AG09309 (cell line): ENCODE measurements at places on chromosomes 12 and 14.

DNA sequence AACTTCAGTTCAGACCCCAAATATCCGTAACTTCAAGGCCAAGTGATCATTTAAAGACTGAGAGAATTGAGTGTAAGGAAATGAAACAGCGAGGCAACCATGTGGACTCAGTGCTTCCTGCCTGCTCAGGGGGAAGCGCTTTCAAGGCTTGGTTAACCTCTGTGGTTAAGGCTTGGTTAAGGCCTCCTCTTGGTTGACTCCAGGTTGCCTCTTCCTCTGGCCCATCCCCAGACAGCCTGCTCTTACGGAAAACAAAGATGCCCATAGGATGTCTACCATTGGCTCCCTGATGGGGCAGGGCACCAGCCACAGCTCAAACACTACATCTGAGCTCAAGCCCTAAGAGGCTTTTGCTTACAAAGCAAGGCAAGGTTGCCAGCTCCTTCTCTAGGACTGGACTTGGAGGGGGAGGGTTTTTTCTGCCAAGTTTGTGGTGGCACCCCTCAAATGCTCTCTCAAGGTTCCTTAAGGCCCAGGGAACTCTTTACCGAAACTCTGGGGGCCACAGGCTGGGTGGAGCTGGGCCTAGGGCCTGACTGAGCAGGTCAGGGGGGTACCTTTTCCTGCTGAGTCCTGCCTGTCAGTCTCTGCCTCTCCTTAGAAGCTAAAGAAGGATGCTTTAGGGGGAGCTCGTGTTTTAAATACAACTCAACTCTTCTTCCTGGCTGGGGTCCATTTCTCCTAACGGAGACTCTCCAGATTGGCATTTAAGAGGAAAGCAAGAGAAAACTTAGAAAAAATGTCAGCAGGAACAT lies 13.7 kb downstream of the COL2A1 start:
- DNase-seq = no peak

- no peak for DNase-seq
Measured at GRCh38 chr12:63036216-63036973, 101.4 kb upstream of the PPM1H start.

DNA sequence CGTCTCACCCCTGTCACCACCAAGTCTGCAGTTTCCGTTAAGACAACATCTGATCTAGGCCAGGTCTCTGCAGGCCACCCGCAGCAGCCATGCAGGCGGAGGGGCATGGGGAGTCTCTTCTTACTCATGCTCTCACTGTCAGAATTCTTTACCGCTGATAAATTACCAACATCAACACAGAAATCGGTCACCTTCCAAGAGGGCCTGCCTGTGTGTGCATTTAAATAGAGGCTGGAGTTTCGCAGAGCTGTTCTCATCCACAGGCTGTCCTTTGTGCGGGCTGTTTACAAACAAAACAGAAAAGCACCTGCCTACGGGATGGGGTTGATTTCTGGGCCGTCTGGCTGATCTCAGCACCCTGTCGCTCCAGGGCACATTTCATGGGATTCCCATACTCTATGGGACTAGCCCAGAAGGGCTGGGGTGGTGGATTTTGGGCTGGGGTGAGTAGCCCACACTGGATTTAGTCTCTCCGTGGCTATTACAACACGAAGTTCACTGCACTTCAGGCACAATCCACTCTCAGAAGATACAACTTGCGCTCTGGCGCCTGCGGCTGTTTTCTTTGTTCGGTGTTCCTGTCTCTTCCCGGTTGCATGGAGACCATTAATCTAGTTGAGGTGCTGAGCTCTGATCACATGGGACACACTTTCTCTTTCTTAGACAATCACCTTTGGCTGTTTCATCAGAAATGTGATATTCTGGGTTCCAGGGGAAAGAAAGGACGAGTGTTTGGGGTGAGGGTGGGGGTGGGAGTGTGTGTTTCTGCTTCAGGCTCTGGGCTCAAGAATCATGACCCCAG lies 331.1 kb downstream of the GLT1D1 start:
- no peak for DNase-seq

GRCh38 chr14:64117671-64118402 lies 176.3 kb downstream of the ESR2 start:
- DNase-seq = peak; percentile 68

DNA sequence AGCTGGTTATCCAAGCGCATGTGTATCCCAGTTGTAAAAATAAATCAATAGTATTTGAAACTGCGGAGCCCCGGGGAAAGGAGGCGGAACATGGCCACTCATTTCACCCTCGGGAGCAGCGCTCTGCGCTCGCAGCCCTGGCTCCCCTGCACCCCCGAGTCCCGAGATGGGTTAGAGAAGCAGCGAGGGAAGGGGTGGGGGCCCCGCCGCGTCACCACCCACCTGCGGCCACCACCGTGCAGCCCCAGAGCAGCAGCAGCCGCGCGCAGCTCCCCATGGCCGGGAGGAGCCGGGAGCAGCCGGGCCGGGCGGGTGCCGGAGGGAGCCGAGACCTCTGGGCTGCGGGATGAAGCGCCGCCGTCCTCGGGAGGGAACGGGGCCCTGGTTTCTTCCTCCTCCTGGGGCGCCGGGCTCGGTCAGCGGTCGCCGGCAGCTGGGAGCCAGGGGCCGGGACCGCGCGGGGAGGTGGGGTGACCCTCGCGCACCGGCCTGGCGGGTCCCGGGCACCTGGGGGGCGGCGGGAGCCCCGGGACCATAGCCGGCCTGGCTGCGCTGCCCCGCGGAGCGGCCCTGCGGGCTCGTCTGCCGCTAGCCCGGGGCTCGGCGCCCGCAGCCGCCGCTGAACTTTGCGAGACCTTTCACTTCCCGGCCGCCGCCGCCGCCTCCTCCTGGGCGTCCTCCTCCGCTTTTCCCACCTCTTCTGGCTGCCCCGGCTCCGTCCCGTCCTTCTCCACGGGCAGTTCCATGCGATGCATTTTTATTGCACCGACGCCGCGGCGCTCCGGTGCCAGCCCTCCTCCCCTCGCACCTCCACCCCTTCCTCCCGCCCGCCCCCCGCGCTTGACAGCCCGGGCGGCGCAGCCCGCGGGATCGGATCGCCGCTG lies at the start of gene NTN4:
Gene NTN4 (minus strand): TSS at position 732 of the 884 bp plus-strand sequence. CDS start 455 bp downstream, at position 277.
- DNase-seq = no peak

GRCh38 chr14:102020058-102020971 lies 55.9 kb downstream of the DYNC1H1 start:
- peak; percentile 57 for DNase-seq

DNA sequence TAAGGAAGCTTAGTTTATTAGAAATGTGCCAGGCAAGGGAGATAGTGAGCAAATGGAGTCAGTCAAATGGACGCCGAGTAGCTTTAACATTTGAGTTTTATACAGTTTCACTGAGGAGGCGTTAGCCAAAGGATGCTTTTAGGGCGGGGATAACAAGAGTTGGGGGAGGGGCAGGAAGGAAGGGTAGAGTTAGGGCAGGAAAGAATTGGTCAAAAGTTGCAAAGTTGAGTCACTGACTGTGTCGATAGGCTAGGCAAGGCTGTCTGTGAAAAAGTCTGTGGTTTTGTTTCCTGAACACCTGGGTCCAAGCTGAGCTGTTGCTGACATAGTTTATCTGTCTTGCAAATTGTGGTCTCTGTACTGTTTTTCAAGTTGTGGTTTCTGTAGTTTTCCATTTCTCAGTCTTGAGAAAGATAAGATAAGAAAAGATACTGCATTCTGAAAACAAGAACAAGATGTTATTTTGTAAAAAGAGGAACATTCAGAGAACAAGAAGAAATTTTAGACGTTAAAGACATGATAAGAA lies 62.6 kb upstream of the RESF1 start:
- no peak for DNase-seq

DNA sequence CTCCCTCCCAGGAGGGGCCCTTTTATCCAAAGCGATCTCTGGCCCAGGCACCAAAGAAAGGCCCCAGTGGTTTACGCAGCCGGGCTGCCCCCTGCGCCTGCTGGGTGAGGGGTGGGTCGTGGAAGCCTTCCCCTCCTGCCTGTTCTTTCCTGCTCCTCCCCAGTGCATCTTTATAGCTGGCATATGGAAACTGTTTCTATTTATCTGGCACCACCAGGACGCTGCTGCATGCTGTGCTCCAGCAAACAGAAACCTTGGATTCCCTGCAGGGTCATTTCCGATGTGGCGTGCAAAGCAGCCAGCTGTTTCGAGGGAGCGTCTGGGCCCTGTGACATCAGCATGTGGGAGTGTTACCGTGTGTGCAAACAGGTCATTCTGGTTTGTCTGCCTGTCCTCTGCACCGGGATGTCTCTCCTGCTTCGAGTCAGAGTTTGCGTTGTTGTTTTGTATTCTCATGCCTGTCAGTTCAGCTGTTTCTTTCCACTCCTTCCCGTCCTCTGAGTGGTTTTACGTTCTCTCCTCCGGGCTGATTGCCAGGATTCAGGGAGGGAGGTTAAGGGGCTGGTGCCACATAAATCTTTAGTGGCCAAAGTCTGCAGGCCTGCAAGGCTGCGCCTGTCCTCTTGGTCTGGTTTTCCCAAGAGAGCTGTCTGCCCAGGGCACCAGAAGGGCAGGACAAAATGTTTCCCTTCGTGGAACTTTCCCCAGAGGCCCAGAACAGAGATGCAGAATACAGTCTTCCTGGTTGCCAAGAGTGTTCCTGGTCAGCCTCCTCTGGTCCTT lies 24.6 kb downstream of the TPCN1 start:
- DNase-seq = peak; percentile 69

DNA sequence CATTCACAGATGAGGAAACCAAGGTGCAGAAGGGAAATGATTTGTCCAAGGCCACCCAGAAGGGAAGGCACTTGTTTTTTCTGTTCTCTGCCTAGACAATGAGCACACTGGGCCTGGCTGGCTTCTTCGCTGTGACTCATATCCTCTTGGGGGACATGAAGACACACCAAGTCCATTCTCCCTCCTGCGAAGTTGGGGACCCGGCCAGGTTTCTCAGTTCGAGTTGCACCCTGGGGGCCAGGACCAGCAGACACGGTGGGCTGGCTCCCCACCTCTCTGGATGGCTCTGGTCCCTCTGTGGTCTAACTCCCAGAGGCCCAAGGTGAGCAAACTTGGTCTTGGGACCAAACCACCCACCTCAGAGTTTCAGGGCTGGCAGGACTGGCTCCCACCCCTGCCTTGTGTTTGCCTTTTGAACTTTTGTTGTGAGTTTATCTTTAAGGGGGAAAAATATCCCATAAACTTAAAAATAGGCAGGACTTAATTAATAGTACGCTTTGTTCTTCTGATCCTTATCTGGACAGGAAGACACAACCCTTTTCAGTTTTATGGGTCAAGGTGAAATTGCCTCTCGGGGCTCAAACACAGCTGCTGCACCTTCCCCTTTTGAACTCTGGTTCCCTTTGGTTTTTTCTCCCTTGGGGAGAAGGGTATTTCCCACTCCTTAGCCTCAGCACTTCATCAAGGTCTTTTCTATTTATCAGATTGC lies 9.0 kb upstream of the MLEC start:
- no peak for DNase-seq

- DNase-seq = no peak
Measured at GRCh38 chr14:100105357-100106169, 40.3 kb downstream of the EVL start.

DNA sequence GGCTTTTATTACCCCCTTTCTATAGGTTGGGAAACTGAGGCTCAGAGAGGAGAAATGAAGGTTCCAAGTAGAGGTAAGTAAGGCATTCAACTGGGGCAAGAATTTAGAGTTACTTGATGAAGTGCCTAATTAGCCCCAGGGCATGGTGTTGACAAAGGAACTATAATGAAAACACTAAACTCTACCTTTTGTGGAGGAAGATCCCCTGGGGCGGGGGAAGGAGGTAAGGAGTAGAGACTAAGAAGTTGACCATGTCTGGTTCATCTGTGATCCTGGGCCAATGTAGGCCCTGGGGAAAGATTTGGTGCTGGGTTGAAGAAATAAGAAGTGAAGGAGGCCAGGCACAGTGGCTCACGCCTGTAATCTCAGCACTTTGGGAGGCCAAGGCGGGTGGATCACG lies 16.2 kb upstream of the COX6A1 start:
- DNase-seq = no peak

DNA sequence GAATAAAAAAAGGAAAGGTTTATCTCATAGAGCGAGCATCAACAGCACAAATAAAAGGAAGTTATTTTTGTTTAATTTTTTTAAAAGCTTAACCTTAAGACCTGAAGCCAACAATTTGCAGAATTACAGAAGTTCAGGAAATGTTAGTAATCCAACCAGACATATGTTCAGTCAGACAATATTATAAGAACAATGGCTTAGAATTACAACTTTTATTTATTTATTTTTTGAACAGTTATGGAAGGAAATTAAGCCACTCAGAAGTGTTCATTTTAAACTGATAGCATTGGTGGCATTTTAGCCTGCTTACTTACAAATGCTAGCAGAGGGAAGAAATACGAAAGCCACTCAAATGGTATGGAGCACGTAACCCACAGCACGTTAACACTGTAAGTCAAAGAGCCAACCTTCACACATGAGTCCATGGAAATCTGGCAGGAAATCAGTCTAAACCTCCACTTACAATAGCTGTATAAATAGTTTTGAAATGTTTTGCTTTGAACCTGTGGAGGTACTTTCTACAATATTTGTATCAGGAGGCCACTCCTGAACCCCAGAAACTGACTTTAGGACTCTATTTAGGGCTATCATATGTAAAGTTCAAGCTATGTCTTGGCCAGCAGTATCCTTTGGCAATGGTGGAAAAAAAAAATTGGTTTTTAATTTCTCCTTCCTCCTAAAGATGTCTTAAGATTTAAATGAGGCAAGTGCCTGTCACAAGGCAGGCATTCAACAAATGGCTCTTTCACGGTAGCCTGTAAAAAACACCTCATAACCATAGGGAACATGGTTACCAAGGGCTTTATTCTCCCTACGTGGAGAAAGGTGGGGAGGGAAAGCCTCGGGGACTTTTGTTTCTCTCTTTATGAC lies 102.3 kb downstream of the ITPR2 start:
- DNase-seq = no peak

DNA sequence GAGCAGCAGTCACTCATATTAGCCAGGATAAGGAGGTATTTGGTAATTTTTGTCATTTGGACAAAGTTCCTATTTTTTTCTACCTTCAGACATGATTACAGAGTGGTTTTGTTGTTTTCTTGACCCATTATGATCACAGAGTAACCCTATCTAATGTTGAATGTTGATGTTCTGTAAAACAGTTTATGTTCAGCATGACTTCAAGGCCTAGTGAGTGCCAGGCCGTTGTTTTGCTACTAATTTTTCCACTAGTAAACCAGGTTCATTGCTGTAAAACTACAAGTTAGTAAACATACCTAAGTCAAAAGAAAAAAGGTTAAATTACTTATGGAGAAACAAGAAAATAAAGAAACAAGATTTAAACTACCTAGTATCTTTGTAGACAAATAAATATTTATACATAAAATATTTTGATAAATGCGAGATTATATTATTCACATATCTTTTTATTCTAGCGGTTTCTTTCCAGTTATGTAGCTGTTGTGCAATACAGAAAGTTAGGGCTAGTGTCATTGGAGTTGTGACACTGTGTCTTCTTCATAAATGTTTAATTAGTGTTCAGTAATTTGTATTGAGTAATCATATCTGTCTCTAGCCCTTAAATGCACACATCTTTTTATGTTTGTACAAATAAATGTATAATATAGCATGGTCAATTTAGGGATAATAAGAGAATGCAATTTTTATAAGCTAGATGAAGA lies 16.5 kb downstream of the ETNK1 start:
- DNase-seq = no peak

DNA sequence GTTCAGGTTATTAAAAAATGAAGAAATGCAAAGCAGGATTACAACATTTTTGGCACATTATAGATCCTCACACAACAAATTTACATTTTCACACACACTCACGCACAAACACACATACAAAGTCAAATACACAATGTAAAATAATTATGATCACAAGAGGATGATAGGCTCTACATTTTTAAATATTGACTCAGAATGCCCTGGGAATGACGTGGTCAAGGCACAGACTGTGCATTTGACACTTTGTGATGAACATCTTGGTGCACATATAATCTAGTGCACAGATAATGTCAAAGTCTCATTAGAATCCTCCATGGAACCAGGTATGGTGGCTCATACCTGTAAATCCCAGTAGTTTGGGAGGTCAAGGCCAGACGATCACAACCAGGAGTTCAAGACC lies 49.4 kb downstream of the DPF3 start:
- no peak for DNase-seq
